ENCODE measurements at places on chromosomes 6 and 20.

- peak; percentile 45 for DNase-seq
Observed at GRCh38 chr20:41048461-41049301, 20.1 kb downstream of the TOP1 start.

GRCh38 chr20:36043892-36044515, 75.6 kb downstream of the CNBD2 start:
- DNase-seq: no peak

DNA sequence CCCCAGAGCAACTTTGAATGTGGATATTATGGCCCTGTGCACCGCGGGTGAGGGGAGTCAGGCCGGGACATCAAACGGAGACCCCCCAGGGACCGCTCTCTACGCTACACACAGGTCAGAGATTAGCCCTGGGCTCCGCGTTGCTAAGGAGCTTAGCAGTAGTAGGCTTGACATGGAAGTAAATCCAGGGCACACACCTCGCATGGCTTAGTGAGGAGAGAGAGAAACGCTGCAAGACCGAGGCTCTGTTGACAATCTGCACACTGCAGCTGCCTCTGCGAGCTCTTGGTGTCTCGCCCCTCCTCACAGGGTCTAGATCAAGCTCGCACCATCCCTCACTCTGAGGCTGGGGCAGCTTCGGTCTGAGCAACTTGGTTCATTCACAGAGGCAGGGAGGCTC, 116.1 kb upstream of the CDH4 start:
- DNase-seq: no peak

- peak; percentile 40 for DNase-seq
Observed at GRCh38 chr6:151675746-151676459, 131.6 kb upstream of the ESR1 start.

- no peak for DNase-seq
Observed at GRCh38 chr20:57265997-57266290, 497 bp downstream of the BMP7 start.

GRCh38 chr6:37092923-37093727, 76.8 kb upstream of the PIM1 start:
- no peak for DNase-seq

GRCh38 chr6:79600812-79601609, 30.1 kb upstream of the SH3BGRL2 start:
- peak; percentile 89 for DNase-seq

DNA sequence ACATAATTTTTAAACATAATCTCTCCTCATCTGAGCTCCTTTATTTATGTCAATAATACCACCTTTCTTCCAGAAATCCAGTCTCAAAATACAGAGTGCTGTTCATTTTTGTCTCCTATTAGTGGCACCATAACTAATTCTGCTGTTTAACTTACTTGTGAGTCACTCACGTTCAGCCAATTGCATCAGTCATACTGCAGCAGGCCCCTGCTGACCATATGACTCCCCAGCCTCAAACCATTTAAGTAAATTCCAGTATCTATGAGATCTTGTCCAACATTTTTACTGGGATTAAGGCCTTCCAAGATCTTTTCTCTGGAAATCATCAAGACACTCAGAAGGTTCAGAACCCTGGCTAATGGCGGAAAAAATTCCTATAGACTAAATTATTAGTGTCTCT, 982.2 kb upstream of the MAP3K7 start:
- peak; percentile 0 for DNase-seq

DNA sequence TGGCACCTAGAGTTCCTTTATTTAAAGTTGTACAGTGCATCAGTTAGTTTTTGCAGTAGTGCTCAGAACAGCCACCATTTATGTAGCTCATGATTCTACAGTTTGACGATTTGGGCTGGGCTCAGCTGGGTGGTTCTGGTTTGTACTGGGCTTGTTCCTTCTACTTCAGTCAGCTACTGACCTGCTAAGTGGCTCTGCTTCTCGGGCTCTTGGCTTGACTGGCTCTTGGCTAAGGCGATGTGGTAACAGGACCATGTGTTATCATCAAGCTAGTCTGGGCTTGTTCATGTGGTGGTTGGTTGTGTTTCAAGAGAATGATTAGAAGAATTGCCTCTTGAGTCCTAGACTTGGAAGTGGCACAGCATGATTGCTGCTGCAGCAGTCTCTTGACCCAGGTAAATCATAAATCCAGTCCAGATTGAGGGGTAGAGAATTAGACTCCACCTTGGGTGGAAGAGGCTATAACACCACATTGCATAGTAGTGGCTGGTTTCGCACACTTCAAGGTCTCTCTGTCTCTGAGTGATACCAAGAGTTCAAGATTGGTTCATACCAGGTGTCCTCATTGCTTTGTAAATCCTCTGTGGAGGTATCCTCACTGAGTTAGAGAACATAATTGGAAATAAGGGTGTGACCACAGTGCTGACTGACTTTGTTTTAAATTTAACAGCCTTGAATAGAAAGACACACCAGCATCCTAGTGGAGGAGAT, 253.0 kb downstream of the ARID1B start:
- no peak for DNase-seq

DNA sequence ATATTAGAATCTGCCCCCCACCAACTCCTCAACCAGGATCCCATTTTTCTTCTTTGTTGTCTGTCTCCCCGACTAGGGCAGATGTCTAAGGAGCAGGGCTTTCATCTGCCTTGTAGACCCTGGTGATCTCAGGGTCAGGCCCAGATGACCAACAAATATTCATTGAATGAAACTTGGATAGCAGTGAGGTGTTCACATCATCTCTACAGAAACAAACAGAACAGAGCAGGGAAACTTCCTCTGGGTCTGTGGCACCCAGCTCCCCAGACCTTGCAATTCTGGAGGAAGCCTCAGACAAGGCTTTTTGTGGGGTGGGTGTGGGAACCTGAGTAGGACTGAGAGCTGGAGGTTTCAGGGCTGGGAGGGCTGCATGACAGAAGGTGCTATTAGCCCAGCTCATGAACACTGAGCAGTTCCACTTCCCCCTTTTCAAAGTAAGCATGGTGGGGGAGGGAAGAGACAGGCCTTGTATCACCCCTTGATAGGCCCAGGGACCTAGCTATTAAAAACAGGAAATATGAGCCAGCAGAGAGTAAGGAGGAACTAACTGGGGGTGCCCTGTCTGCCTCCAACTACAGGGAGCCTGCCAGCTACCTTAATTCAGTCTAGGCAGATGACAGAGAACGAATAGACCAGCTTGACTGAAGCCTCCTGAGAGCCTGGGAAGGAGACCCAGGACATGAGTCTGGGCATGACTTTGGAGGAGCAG, 37.3 kb upstream of the TOP1 start:
- DNase-seq: peak; percentile 67

DNA sequence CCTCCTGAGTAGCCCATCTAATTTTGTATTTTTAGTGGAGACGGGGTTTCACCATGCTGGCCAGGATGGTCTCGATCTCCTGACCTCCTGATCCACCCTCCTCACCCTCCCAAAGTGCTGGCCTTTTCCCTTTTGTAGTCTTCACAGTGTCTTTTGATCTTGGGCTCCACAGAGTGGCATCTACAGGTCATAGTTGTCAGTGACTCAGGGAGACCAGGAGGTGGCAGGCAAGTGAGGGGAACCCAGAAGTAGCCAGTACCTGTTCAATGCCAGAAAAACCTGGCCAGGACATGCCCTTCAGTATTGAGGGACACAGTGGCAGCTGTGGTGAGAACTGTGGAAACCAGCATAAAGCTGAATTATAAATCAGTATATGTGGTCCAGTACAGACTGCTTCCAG, 19.6 kb downstream of the RPP21 start:
- DNase-seq: peak; percentile 11

DNA sequence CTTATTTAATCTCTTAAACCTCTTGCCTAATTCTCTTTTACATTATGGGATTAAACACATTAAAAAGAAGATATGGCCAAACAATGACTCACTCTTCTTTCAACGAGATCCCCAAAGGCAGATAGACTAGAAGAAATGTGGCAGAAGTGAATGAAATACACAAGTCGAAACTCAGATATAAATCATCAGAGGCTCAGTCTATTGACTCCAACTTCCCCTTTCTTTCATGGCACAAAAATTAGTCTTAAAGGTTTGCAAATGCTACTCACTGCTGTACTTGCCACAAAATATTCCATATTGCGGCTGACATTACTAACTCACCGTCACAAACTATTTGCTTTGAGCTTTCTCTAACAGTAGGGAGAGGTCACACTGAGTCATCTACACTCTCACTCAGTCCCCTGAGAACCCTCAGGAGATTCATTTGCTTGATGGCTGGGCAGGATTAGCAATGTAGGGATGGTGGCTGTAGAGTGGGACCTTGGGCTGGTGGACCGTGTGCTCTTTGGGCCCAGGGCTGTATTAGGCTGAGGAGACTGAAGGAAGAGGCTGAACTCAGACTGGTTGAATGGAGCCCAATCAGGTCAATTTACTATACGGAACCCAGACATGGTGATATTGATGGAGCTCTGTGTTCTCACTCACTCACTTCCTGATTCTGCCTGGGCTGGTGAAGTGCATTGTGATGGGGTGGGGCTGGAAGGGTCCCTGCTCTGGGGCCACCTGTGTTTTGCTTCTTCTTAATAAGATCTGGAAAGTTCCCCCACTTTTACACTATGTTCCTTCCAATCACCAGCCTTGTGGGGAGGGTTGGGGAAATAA, 42.8 kb upstream of the UBR2 start:
- peak; percentile 90 for DNase-seq

DNA sequence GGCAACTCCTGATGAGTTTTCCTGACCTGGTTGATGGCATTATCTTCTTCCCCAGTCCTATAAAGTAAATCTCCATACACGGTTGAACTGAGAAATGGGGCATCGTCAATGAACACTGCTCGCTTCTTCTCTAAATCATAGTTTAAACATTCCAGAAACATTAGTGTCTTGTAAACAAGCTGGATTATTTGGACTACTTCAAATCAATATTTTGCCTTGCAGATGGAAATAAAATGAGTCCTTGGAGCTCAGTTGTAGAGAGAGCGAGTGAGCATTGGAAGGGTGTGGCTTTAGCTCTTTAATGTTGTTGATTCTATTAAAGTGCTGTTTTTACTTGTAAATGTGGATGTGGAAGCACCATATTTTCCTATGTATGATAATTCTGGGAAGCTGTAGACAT, 18.4 kb downstream of the C6orf89 start:
- no peak for DNase-seq

DNA sequence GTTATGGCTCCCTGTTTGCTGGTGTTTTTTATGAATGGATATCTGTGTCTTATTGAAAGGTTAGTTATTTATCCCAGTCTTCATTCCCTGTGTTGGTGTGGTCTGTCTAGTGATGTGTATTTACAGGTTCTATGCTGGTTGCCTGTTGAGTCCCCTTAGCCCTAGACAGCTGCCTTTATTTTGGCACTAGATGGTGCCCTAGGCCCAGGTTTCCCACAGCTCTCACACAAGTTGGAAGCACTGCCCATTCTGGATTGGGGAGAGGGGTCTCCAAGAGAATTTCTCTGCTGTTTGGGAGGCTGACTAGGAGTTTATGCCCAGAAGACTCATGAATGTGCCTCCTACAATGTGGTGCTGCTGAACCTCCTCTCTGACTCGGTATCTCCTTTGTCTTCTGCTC, 12.4 kb downstream of the GRM1 start:
- peak; percentile 25 for DNase-seq

GRCh38 chr6:34514593-34515472, 41.3 kb downstream of the SPDEF start:
- DNase-seq: peak; percentile 38

- no peak for DNase-seq
Observed at GRCh38 chr6:43621078-43621835, 7.8 kb downstream of the GTPBP2 start.

DNA sequence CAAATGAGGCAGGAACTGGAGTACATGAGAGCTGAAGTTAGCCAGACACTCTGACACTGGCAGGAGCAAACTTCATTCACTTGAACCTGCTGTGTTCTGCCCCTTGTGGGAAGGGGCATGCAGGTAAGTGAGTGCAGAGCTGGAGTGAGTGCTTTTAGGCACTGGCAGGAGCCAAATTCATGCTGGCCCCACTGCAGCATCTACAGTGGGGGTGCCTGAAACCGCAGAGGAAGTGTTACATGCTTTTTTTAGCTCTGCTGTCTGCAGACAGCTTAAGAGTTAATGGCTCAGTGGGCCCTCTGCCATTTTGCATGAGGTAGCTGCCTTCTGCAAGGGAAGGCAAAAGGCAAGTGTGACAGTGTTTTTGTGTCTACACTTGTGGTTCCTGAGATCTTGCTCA, 167.9 kb upstream of the SYNCRIP start:
- DNase-seq: no peak

- no peak for DNase-seq
Observed at GRCh38 chr6:20437639-20438038, 36.0 kb downstream of the E2F3 start.

- DNase-seq: no peak
Observed at GRCh38 chr6:117595099-117595923, 7.0 kb downstream of the GOPC start.

DNA sequence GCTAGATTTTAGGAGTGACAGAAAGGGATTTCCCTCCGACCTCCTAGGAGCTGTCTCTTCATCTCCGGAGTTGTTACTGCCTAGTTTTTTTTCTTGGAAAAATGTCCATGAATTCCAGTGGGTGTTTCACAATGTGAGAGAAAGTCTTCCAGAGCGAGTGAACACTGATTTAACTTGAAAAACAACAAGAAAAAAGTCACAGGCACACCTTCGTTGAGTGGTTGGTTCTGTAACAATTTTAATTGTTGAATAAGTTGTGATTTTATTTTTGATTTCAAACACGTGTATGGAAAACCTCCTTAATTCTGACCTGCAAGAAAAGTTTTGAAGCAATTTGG, 2.9 kb downstream of the TFAP2C start:
- no peak for DNase-seq

DNA sequence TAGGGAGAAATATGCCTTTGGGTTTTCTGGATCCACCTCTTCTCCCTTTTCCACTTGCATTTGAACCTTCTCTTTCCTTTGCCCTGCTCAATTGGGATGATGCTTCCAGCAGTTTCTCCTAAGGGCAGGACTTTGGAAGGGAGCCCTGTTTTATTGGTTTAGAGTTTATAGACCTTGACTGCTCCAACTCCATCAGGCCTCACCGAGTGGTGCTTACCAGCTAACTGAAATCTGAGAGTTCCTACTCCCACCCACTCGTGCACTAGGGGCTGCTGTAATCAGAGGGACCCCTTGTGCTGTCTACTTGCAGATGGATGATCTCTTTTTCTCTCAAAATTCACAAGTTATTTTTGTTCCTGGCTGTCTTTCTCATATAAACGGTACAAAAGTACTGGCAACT, 121.3 kb upstream of the SLC22A16 start:
- DNase-seq: no peak

- peak; percentile 21 for DNase-seq
Observed at GRCh38 chr6:170048615-170049256, 242.1 kb downstream of the DLL1 start.

DNA sequence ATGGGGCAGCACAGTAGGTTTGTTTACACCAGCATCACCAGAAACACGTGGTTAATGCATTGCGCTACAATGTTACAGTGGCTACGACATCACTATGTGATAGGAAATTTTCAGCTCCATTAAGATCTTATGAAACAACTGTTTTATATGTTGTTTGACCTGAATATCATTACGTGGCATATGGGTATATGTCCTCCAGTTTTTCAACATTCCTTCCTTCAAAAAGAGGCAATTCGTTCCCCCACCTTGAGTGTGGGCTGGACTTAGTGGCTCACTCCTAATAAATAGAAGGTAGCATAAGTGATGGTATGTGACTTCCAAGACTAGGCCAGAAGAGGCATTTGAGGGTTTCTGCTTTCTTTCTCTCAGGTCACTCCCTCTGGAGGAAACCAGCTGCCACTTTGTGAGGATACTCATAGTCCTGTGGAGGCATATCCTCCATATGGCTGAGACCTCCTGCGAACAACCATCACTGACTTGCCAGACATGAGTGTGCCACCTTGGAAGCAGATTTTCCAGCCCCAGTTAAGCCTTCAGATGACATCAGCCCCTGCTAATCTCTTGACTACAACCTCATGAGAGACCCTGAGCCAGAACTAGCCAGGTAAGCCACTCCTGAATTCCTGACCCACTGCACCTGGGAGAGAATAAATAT, 2.3 kb upstream of the TRAM2 start:
- no peak for DNase-seq

- DNase-seq: no peak
Observed at GRCh38 chr6:168139121-168139520, 60.1 kb upstream of the FRMD1 start.
